ENCODE measurements at places on chromosomes 5 and 9.
A peak's percentile ranks its signal among the peaks of the same experiment; 100 is the strongest.

DNA sequence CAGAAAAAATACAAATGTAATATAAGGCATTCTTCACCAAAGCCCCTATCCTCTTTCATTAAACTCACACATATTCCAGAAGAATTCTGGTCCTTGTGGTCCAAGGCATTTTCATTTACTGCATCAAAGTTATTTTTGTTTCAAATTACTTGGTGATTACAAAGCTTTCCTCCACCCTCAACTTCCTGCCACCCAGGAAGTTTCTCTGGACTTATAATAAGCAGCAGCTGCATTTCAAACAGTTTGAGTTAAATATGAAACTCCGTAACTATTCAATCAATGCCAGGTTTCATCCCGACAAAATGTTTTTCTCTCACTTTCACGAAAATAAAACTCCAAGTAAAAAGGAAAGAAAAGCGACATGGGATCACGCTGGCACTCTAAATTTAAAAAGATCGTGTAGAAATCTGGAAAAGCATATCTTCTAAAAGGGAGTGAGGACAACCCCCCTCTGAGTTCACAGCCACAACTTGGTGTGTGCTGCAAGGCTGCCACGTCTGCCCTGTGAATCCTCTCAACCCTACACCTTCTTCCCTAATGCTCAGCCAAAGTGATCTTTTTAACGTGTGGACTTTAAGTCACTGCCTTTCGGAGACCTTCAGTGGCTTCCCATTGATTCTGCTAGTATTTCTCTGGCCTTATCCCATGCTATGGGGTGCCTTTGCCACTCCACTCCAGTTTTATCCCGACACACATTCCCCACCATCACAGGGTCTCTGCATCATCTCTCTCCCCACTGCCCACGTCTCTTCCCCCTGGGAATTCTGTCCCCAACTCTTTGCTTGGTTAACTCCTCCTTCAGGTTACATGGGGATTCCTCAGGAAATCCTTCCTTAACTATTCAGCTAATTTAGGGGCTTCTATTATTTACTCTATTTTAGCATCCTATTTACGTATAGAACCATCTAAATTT, 91.1 kb upstream of the CER1 start:
- peak; percentile 4 for DNase-seq

GRCh38 chr5:154241021-154241420, 50.5 kb downstream of the GALNT10 start:
- DNase-seq, result no peak

DNA sequence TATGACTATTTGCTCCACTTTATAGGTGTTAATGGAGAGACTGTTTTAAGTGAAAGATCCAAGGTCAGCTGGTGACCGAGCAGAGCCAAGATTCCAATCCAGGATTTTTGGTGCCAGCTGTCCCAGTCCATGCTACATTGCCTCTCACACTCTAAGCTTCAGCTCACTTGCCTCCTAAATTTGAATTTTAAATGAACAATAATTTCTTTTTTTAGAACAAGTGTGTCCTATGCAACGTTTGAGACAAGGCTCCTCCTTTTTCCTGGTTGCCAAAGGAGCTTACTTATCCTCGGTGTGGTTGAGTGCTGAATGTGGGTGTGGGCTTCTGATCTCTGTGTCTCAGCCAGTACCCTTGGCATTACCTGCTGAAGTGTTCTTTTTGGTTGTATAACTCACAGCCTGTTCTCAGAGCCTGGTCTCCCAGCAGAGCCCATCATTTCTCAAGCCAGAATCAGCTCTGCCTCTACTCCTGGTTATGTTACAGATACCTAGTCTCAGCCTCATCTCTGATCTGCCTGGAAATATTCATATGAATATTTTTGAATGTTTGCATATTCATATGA, 4.0 kb upstream of the PRRC1 start:
- DNase-seq, result no peak

- DNase-seq, result no peak
Measured at GRCh38 chr5:73940026-73940425, 314.0 kb downstream of the ARHGEF28 start.

- DNase-seq, result no peak
Measured at GRCh38 chr9:35415402-35416097, 74.4 kb upstream of the RUSC2 start.

GRCh38 chr9:122040561-122041242, 52.4 kb downstream of the TTLL11 start:
- no peak for DNase-seq

DNA sequence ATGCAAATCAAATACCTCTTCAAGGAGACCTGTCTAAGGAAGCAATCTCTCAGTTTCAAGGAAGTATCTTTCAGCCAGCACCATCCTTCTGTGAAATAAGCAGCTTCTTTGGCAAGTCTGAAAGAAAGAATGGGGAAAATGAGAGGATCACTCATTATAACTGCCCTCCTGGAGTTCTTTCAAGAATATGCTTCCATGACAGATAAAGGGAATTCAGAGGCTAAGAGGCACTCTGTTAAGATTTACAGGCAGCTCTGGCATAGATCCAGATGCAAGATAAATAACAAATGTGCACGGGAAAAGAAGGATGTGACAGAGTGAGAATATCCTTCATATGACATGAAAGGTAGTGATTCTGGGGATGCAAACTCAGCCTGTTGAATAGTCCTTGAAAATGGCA, 348.2 kb upstream of the CCNG1 start:
- DNase-seq, result no peak

- DNase-seq, result no peak
Measured at GRCh38 chr9:121252104-121252851, 15.7 kb upstream of the GSN start.

DNA sequence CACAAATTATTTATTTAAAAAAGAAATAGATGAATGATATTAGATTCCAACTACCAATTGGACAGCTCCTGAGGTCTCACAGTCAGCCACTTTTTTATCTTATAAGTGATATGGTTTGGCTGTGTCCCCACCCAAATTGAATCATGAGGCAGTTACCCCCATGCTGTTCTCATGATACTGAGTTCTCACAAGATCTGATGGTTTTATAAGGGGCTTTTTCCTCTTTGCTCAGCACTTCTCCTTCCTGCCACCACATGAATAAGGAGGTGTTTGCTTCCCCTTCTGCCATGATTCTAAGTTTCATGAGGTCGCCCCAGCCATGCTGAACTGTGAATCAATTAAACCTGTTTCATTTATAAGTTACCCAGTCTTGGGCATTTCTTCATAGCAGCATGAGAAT, 12.9 kb downstream of the NLN start:
- DNase-seq, result no peak

DNA sequence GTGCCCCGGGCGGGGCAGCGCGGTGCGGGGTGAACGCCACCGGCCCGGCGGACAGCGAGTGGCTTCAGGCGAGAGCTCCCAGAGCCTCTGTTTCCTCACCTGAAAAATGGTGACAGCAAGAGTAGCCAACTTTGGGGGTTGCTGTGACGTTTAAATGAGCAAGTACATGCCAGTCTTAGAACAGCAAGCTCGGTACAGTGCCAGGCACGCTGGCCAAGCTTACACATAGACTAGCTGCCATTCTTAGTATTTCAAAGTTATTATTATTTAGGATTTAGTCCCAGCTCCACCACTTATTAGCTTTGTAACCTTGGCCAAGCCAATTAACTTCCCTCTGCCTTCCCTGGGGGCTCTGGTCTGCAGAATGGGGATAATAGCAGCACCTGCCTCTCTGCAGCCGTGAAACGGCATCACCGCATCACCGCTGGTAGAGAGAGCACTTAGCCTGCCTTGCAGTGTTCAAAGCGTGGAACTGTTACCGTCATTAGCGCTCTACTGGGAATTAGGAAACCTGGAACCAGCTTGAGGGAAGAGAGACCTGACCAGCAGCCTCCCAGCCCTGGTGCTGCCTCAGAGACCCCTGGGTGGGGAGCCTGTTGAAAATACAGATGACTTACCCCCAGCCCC, at the start of gene C9orf50:
Gene C9orf50, minus strand, starts transcription at position 433 of the 627 bp plus-strand sequence. CDS start 527 bp downstream, outside the sequence.
- no peak for DNase-seq

DNA sequence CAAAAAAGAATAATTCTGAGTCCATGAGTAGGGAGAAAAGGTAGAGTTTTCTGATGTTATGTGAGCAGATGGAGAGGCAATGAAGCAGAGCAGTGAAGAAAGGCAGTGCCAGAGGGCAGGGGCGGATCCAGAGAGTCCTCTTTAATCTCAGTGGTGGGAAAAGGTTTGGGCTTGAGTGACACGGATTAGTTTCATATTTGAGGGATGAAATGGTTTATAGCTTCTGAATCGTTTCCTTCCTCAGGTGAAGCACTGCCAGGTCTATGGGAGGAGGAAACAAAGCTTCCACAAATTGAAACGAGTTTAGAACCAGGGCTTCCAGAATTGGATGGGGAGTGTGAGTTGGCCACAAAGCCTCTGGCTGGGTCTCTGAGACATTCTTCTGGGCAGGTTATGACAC, 517.0 kb upstream of the PAPPA start:
- DNase-seq, result no peak

DNA sequence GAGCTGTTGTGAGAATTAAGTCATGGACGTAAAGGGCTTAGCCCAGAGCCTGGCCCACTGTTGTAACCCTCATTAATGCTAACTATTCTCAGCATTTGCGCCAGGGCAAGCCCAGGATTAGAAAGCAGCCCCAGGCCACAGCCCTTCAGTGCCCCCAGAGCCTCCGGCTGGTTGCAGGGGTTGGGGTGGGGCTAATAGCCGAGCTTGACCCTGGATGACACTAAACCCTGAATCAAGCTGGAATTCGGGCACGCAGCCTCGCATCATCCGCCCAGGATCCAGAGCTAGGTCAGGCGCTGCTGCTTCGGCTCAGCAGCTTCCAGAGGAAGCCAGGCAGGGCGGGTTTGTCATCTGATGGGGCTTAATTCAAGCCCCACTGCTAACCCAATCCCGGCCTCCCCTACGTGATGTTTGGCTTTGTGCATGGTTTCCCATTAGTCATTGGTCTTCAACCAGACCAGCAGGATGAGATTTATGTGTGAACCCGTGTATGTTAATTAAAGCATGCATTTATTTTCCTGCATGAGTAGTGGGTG, 1.2 kb upstream of the MEGF9 start:
- DNase-seq, result no peak

Data from DND-41 (cell line).